Amniotic stem cell (primary cell): ENCODE measurements at places on chromosomes 7 and 10.

GRCh38 chr7:138974103-138974502 lies 7.1 kb downstream of the KIAA1549 start:
- no peak for DNase-seq

GRCh38 chr10:97390091-97390490 lies 11.0 kb downstream of the RRP12 start:
- DNase-seq: no peak

- DNase-seq: no peak
Measured at GRCh38 chr7:46134795-46135194, 213.7 kb upstream of the IGFBP3 start.

DNA sequence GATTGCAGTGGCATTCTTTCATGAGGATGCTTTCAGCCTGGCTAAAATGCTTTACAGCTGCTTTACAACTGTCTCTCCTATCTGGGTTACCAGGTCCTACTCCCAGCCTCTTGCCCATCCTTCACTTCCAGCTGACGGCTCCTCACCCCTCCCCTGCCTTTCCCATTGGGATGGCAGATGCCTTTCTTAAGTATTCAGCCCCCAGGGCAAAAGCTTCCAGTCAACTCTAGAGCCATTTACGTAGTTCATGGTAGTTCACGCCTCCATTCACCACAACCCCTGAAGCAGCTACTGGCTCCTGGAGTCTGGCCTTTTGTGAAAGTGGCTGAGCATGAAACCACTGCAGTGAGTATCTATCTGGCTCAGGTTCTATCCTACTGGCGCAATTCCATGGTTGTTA lies 17.2 kb upstream of the BMPER start:
- DNase-seq: no peak

DNA sequence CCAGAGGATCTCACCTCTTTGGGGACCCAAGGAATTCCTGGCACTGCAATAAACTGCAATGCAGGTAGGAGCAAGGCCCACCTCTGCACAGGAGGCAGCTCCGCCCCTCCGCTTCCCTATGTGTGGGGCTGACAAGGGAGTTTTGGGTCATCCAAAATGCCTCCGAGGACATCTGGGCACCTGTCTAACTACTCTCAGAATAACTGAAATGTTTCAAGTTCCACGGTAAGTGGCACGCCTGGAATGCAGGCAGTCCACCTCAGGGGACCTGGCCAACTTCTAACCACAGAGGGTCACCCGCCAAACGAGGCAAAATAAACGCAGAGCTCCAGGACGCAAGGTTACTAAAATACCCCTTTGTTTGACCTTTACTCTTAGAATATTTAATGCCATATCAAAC lies 102.5 kb downstream of the FGFR2 start:
- DNase-seq: no peak

GRCh38 chr10:123149568-123150270 lies 1.8 kb downstream of the HMX2 start:
- no peak for DNase-seq

DNA sequence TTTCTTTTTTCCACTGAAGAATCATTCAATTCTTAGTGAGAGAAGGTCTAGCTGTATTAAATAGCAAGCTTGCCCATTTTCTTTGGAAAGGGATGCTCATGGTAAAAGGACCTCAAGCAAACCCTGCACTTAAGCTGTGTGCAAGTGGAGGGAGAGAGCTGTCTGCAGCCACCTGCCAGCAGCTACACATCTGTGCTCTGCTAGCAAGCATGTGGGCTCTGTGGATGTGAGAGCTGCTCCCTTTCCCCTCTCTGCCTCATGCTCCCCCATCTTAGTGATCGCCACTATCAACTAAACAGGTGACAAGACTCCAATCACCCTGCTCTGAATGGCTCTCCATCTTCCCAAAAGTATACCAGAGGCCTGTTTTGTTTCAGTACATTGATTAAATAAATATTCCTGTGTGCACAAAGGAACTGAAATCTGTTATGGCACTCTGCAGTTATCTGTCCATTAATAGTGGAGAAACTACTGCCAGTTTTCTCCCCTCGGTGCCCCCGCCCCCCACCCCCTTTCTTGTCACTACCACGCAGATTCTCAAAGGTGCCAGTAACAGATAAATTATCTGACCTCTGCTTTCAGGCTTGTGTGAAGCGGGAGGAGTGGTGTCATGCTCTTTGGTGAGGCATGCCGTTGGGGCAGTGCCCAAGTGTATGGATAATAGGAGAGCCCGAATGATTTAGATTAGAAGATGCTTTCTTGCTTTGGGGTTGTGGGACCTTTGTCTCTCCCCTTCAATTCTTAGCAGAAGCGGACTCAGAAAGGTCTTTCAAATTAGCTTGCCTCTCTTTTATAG lies 26.4 kb downstream of the AUTS2 start:
- no peak for DNase-seq

DNA sequence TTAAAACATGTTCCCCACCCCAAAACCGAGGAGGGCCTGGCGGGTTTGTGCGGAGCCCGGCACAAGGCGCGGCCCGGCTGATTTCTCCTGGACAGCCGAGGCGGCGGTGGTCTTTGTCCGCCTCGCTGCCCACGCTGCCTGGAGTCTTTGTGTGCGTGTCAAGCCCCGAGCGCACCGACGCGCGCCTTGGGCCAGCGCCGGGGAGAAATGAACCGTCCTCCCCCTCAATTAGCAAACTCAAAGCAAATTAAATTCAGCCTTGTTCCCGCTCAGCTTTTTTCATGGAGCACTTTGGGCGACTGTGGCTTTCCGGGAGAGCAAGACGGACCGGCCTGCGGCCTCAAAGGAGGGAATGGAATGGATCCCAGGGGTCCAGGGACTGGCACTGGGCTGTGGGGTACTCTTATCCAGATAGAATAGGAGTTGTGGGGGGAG lies 4.1 kb downstream of the EMX2 start:
- DNase-seq: no peak

GRCh38 chr7:30202671-30203070 lies 67.9 kb downstream of the MTURN start:
- DNase-seq: no peak

- no peak for DNase-seq
Measured at GRCh38 chr10:3749600-3749999, 35.4 kb downstream of the KLF6 start.

DNA sequence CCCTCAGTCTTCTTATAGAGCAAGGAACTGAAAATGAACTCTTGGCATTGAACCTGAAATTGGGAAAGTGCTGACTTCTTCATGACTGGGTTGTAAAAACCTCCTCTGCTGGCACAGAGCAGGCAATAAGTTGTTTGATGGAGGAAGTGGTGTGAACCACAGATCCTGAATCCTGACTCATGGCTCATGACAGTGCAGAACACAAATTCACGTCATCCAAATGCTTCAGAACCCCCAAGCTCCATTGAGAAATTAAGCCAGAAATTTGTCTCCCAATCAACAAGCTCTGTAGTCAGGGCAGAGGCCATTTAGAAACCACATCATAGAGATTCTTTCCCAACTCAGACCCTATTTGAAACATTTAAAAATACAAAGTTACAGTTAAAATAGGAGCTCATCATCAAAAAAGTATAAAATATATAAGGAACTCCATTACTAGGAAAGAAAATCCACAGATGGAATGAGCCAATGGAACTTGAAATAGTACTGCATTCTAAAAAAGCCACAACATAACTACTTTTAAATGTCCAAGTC lies 10.3 kb upstream of the STK17A start:
- DNase-seq: peak; percentile 81

- no peak for DNase-seq
Measured at GRCh38 chr7:233249-234035, 41.1 kb downstream of the FAM20C start.

GRCh38 chr10:74827694-74828093 lies 1.3 kb downstream of the KAT6B start:
- no peak for DNase-seq

GRCh38 chr10:30254926-30255325 lies 94.2 kb downstream of the MTPAP start:
- no peak for DNase-seq

DNA sequence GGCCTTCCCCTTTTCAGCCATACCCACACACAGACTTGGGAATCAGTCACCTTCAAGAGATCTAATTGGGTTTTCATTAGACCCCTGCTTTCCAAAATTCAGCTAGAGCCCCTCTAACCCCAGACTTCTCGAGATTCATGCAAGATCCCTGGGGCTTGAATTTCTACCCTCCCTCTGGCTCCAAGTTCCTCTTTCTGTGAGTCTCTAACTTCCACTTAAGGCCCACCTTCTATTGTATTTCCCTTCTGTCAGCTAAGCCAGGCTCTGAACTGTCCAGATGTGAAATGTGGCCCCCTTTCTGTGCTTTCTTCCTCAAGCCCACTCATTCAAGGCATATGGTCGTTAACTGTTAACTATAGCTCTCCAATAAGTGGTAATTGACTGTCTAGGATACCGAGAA lies 132.2 kb downstream of the ZNF365 start:
- DNase-seq: no peak

DNA sequence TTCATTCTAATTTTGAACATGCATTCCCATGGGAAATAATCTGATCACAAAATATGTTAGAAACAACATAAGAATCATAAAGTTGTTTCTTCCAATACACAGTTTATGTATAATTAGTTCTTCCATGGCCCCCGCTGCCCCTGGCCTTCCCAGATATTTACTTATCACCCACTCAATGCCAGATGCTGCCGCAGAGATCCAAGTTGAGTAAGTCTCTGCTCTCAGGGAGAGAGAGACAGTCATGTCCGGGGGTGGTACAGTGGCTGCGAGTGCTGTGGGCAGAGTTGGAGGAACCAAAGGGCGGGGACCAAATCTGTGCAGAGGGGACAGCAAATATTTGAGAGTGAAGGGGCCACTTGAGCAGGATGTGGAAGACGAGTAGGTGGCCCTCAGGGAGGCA lies 37.1 kb downstream of the COL26A1 start:
- DNase-seq: no peak

GRCh38 chr10:79434821-79435251 lies 10.6 kb downstream of the ZCCHC24 start:
- DNase-seq: no peak

GRCh38 chr10:132610071-132610701 lies 72.6 kb downstream of the INPP5A start:
- DNase-seq: no peak

DNA sequence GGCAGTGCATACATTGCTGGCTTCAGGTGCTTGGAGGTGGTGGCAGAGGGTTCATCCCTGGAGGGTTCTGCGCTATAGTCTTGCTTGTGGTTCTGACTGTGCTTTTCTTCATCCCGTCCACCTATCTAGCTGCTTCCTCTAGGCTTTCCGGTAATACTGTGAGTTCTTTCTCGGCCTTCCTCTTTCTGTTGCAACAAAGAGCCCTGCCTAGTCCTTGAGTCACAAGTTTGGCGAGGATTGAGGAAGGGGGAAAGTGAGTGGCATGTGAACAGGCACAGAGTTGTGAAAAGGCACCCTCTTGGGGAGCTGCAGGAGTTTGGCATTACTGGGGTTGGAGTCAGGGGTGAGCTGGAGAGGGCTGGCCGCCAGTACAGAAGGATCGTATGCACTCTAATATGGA lies 123.0 kb downstream of the SH2D4B start:
- no peak for DNase-seq

GRCh38 chr7:53518319-53518718 lies 482.9 kb downstream of the POM121L12 start:
- DNase-seq: no peak

DNA sequence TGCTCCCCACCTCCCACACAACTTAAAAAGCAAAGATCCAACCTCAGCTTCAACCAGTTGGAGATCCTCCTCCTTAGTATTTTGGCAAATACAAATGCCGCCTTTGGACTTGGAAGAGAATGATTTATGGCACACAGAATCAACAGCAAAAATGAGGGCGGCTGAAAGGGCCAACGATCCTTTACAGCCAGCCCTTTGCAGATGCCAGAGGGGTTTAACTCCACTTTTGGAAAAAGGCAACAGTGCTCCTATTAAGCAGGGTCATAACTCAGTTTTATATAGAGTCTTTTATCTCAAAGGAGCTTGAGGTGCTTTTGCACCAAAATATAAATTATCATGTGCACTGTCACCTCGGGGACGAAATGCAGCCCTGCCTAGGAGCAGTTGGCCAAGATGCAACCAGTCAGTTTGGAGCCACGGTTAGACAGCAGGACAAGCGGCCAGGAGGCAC lies 56.7 kb upstream of the JCAD start:
- no peak for DNase-seq

DNA sequence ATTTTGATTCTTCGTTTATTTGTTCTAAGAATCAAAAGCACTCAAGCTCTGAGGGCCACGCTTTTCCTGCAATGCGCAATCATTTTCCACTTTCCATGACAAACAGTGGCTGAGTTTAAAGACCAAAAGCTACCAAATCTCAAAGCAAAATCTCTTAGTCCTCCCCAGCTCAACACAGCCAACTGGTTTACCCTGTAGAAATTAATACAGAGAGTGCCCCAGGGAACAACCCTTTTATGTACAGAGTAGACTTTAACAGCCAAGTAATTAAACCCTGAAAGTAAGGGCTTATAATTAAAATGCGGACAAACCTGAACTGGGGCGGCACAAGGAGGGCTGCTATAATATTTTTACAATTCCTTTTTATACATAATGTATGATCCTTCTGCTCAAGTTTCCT lies 53.2 kb downstream of the FAM53B start:
- DNase-seq: no peak

- DNase-seq: no peak
Measured at GRCh38 chr10:131227163-131227740, 84.3 kb downstream of the TCERG1L start.

DNA sequence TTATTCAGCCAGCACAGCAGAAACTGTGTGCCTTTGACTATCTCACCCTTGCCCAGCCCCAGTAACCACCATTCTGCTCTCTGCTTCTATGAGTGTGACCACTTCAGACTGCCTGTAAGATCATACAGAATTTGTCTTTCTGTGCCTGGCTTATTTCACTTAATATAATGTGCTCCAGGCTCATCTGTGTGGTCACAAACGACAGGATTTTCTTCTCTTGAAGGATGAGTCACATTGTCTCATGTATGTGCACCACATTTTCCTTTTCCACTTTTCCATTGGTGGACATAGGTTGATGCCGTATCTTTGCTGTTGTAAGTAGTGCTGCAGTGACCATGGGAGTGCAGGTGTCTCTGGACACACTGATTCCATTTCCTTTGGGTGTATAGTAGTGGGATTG lies 122.5 kb upstream of the LANCL2 start:
- no peak for DNase-seq

GRCh38 chr7:117127585-117128168 lies 174.4 kb downstream of the ST7 start:
- peak; percentile 37 for DNase-seq

GRCh38 chr7:105854498-105854897 lies 21.9 kb downstream of the ATXN7L1 start:
- no peak for DNase-seq

- no peak for DNase-seq
Measured at GRCh38 chr7:31129067-31129466, 77.0 kb downstream of the ADCYAP1R1 start.

DNA sequence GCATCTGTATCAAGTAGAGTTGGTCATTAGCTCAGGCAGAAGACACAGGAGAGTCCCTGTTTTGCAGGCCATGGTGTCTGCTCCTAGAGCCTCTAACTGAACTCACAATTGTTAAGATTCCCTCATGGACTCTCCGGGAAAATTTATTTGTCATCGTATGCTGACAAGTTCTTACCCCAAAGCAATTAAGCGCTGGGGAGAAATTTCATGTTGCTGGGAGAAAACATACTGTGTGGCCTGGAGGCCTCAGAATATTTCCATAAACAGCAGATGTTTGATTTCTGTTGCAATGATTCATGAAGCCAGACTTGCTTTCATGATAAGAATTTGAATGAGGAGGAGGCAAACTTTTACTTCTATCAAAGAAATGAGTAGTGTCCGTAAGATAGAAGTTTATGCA lies 583.2 kb downstream of the GATA3 start:
- no peak for DNase-seq
